Activated naive CD4-positive, alpha-beta T cell treated with Interleukin-2 at 50 U/mL for 16 hours (primary cell): ENCODE measurements at places on chromosomes 1 and 21.

DNA sequence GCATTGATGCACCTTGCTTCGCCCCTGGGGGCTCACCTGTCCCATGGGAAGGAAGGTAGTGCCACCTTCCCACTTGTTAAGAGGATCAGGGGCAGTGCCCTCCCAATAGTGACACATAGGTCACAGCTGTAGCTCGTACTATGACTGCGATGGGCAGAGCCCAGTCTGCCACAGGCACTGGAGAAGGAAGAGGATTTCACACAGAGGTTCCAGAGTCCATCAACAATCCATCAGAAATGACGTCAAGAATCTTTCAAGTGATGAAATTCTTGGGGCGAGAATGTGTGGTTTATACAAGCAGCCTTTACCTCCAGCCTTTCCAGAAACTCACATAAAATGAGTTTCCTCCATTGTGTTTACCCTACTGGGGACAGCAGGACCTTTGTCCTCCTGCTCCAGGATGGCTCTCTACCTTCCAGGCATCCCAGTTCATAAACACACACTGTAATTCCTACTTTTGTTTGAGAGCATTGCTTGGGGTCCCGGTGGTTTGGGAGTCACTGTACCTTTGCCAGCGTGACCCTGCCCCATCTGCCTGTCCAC lies 260.6 kb upstream of the VAMP3 start:
- DNase-seq = no peak

DNA sequence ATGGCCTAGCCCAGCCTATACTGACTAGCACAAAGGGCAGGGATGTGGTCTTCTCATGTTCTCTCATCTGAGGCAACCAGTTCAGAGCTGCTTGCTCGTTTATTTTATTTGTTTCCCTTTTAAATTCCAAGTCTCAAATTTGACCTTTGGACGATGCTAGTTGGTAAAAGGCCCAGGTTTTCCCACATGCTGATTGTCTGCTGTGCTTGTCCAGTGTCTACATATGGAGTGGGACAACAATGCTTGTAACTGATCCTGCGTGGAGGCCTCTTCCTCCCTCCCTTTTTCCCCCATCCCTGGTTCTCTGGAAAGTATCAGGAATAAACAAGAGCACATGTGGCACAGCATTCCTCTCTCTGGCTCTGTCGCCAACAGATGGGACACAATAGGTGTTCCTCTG lies 34.0 kb upstream of the BEND5 start:
- no peak for DNase-seq

DNA sequence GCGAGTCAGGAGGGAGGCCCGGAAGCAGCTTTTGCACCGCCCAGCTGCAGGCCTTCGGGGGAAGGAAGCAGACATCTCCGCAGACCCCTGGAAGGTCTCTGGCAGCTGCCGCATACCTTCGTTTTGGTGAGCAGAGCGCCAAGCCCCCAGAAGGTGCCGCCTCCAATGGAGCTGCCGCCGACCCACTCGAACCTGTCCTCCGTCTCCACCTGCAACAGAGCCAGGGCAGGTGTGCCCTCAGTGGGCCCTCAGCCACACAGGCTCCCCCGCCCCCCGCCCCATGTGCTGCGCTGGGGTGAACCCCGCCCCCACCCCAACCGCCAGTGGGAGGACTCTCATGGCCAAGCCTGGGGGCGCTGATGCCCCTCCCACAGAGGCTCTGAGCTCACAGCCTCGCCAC lies 6.2 kb downstream of the PANK4 start:
- DNase-seq = no peak

DNA sequence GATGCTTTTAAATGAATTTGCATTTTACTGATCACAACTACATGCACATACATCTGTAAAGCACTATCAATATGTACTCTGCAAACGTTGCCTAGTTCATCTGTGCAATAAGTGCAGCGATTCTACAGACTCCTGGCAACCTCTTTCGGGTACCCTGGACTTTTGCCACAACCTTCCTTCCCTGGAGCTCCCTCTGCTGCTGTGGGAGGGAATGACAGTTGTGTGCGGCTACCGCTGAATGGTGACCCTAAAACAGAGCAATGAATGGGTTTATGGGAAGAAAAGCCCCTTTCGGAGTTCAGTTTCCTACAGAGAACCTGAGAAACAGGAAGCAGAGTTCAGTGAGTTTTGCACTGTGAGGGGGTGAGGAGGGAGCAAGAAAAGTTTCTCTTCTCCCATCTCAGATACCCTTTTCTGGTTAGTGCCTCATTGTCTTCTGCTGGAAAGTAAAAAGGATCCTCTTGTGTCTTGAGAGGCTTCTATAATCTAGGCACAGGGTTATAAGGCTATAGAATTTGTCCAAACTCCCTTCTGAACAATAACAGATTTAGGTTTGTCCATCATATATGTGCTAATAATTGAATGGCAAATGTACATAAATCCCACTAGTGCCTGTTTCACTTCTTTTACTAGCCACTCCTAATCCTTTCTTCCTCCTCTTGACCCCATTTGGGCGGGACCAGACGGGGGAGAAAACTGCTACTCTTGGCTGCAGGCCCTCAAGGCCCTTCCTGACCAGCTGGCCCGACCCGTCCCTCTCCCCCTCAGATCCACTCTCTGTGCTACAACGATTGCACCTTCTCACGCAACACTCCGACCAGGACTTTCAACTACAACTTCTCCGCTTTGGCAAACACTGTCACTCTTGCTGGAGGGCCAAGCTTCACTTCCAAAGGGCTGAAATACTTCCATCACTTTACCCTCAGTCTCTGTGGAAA lies 19.8 kb upstream of the SARS1 start:
- peak; percentile 63 for DNase-seq

GRCh38 chr21:24123785-24124184 lies 1483.5 kb downstream of the MRPL39 start:
- no peak for DNase-seq

GRCh38 chr1:228876187-228876586 lies 140.9 kb downstream of the RHOU start:
- no peak for DNase-seq

DNA sequence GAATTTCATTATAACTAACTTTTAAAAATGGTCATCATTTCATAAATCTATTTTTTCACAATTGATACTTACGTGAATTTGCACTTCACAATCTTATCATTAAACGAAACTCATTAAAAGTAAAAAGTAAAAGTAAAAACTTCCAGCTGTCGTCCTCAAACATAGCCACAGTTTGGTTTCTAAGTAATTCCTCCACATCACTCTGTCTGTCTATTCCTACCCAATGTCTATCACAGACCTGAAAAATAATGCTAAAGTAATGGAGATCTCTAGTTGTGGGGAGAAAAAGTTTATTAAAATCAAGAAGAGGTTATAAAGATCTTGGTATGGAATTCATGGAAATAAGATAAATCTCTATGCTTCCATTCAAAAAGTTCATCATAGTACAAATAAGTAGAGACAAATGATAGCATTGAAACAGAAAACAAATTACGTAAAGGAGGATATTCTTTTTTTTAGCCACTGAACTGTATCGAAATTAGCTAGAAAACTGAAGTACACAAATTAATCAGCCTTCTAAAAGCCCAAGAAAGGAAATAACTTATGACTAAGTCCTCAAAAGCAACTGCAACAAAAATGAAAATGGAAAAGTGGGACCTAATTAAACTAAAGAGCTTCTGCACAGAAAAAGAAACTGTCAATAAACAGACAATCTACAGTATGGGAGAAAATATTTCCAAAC lies 148.6 kb downstream of the TIAM1 start:
- DNase-seq = no peak

- DNase-seq = no peak
Observed at GRCh38 chr1:19139711-19140110, 70.4 kb downstream of the UBR4 start.

- DNase-seq = no peak
Observed at GRCh38 chr1:3069491-3070308, 697 bp downstream of the PRDM16 start.

DNA sequence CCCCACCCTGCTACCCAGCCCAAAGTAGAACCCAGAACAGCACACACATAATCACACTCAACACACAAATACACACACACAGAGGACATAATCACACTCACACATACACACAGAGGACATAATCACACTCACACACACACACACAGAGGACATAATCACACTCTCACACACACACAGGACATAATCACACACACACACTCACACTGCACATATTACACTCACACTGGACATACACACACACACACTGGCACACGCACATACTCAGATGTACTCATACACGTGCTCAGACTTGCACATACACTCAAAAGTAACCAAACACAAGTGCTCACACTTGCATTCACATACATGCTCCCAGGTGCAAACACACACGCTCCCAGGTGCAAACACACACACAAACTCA lies 54.3 kb upstream of the CAMK1G start:
- no peak for DNase-seq

DNA sequence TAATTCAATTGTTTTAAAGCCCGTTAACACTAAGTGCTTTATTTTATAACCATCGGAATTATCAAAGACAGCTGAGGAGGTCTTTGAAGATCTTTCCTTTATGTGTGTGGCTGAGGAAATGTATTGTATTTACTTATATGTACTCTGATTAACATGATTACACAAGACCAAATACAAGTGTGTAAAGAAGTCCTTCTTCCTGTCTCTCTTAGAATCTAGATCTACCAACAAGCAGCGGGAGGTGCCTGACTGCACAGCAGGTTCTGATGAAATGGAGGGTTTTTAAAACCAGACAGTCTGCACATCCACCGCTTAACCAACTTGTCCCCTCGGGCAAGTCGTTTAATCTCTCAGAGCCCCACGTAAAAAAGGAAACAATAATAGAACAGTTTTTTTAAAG lies 240.5 kb upstream of the MAP1LC3C start:
- DNase-seq = no peak

DNA sequence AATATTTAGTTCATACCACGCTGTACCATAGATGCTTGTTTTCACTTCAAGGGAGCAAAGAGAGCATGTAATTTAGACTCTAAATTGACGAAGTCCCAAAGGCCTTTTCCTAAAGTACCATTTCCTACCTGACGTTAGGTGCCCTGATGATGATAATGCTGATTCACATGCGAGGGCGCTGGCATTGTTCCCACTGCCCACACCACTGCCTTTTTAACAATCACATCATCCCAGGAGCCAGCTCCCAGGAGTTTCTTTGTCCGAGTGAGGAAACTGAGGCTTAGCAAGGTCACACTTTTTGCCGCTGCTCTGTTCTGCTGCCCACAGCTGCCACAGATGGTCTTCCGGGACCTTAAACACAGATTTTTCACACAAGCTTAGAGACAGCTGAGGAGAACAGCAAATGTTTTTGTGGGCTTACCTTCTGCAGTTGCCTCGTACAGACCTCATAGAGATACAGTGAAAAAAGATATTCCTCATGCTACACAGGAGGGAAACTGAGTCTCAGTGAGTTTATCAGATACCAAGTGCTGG lies 69.4 kb downstream of the EVA1C start:
- no peak for DNase-seq

GRCh38 chr1:111085676-111086075 lies 54.2 kb downstream of the DRAM2 start:
- DNase-seq = no peak

- no peak for DNase-seq
Observed at GRCh38 chr1:185741551-185741950, 7.4 kb downstream of the HMCN1 start.

GRCh38 chr1:117009132-117009531 lies 7.6 kb downstream of the CD101 start:
- no peak for DNase-seq
